Adrenal gland (tissue), 19 donors: ENCODE measurements at places on chromosomes 4 and X.

DNA sequence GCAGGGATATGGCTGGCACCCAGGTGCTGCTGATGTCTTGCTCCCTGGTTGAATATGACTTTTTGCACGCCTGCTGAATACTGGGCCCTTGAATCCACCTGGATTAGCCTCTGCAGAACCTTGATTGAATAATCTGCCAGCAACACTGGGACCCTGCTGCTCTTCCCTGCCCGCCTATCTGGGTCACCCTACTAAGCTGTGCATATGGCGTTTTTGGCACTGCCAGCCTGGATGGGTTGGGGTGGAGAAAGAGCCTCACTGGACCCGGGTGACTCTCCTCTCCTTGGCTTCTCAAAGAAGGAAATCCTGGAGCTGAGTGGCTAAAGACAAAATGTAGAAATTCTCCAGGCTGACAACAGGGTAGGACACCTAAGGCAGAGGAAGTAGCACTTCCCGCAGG, 100.0 kb downstream of the MAOA start:
- no peak for DNase-seq

DNA sequence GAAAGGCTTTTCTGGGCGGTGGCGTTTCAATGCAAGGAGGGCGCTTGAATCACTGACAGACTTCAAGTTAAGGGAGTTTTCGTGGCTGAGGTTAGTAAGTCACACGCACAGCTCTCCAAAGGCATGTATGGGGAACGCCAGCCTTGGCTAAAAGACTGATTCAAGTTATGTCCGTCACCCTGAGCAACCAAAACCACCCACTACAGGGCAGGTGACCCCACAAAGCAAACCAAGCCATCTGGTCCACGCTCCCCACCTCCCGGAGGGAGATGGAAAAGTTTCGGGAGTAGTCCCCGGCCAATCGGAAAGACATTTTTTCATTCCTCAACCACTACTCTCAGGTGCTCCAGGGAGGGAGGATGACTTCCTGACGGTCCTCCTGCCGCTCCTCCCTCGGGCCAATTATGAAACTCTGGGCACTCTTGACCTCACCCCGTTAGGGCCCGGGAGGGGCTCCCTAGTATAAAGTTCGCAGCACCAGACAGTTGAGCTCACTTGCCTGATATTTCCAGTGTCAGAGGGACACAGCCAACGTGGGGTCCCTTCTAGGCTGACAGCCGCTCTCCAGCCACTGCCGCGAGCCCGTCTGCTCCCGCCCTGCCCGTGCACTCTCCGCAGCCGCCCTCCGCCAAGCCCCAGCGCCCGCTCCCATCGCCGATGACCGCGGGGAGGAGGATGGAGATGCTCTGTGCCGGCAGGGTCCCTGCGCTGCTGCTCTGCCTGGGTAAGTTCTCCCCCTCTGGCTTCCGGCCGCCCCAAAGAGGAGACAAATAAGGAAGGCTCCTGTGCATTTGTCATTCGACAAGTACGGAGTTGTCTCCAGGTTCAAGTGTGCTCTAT, at the start of gene EREG:
Gene EREG, plus strand, starts transcription at position 494 of the 840 bp plus-strand sequence. Its CDS starts 164 bp downstream, at position 658.
- no peak for DNase-seq

DNA sequence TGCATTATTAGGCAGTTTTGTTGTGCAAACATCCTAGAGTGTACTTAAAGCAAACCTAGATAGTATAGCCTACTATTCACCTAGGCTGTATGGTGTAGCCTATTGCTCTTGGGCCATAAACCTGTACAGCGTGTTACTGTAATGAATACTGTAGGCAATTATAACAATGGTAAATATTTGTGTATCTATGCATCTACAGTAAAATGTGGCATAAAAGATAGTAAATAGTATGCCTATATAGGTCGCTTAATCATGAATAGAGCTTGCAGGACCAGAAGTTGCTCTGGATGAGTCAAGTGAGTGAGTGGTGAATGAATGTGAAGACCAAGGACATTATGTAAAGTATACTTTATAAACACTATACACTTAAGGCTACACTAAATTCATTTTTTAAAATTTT, 16.6 kb downstream of the USO1 start:
- no peak for DNase-seq

GRCh38 chr4:145348291-145348690, 133.4 kb upstream of the SMAD1 start:
- DNase-seq = no peak

DNA sequence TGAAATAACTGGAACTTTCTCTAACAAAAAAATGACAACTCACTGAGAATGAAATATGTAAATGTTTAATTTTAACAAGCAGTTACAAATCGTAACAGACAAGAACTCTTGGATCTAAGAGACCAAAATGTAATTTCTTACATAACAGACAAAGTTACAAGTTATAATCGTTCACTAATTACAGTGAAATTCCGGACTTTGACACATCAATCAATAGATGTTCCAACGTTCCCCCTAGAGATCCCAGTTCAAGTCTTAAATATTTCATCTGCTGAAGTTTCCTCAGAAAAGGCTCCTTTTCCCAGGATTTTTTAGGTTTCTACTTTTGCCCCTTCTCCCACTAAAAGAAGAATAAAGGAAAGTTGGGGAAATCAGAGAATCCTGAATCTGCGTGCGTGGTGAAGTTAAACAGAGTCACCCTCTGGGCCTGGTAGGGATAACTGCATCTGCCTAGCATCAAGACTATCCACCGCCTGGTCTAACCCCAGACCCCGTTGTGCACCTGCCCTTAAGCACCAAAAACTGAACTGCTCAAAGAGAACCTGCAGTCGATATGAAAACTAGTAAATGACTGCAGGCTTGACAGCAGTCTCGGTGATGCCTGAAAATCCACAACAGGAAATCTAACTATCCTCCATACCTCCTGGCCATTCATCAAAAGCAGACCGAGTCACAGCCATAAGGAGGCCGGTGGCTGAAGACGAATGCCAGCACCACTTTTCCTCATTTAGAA, 2.3 kb downstream of the IRF2 start:
- DNase-seq = peak; percentile 33

DNA sequence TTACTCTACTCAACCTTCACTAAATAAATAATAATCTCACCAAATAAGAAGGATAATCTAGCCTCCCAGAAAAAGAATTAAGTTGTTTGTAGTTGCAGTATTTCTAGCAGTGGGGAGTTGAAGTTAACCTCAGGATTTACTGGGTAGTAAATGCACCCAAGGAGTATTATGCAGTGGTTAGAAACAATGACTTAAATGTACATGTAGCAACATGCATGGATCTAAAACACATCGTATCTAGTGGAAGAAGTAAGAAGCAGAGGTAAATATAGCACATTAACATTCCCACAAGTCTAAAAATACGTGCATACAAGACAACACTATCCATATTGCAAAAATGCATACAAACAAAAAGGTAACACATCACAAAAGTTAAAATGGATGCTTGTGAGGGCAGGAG, 44.2 kb upstream of the SMAD1 start:
- no peak for DNase-seq

DNA sequence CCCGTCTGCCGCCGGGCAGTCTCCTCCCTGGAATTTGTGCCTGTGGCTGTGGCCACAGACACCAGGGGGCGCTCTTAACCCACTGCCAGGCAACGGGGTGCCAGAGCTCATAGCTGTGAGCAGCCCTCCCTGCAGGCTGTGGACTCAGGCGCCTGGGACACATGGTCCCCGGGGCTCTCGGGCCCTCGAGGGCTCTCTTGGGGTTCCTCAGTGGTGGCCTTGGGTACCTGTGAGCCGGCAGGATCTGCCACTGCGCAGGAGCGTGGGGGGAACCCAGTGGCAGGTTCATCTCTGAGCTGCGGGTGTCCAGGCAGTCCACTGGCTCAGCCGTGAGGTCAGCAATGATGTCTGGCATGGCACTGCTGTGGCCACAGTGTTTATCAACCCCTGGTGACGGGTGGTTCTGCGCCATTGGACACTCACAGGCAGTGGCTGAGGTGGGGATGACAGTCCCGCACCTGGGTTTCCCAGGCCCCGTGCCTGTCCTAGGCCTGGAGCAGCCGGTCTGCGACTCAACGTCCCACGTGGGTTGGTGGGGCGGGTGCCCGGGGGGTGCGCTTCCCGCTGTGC, 37.2 kb downstream of the PCGF3 start:
- DNase-seq = peak; percentile 76

GRCh38 chr4:1234811-1235292, 14.1 kb downstream of the CTBP1 start:
- DNase-seq = no peak

GRCh38 chr4:8028884-8029568, 89.4 kb upstream of the AFAP1 start:
- DNase-seq = no peak

GRCh38 chr4:184499996-184500395, 25.6 kb upstream of the IRF2 start:
- DNase-seq = no peak

DNA sequence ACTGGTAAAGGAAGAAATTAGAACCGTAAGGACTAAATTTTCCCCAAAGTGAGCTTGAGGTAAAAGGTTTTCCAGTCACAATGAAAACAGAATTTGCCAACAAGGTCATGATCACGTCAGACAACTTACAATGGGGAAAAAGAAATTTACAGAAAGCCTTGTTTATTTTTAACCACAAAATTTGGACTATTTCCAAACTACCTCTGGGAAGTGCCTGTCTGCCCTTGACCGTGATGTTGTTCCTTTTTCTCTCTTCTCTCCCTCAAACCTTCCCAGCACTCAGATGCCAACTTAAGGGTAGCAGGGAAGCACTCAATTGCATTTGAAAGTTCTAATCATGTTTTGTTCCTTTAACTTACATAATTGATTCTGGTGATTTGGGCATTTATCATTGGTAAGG, 32.5 kb downstream of the MEPE start:
- DNase-seq = no peak

DNA sequence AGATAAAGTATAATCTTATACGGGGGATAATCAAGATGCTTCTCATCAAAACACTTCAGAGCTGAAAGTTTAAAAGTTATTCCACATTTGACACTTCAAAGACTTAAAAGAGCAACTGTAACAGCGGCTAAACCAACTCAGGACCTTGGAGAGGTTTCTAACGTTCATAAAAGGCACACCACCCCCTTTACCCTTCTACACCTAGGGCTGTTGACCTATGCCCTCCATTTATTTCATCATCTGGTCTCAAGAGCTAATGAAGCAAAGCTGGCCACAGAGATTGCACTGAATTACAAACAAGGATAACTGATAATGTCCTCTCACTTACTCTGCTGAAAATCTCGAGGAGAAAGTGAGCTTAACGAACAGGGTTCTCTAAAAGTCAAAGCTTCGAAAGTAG, 1.1 kb upstream of the RPS6KA6 start:
- DNase-seq = no peak

DNA sequence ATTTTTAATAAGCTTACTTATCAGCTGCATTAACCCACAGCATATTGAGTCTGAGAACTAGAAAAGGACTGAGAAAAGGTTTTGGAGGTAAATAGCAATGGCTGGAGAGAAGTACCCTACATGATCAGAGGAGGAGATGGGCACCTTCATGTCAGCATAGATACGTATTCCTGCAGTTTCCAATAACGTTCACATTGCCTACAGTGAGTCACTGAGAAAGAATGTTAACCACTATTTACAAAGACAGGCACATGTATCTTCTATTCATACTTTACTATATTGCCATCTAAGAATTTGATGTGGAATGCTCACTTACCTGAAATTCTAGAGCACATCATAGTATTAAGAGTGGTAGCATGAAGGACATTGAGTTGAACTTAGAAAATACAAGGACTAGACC, 92.5 kb downstream of the TLL1 start:
- no peak for DNase-seq

DNA sequence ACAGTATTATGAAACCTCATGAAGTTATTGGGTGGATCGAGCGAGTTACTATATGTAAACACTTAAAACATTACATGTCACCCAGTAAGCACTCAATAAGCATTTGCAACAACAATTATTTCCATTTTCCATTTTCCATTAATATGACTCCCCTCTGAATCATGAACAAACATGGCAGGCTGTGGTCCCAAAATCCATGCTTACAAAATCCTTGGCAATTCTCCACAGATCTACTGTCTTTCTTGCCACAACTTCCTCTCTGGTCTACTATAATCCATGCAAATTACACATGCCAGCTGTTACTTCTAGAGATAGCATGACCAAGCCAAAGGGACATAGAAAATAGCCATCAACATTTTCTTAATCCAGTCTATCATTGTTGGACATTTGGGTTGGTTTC, 22.0 kb downstream of the ASB11 start:
- DNase-seq = no peak

GRCh38 chrX:106039920-106040319, 1.4 kb upstream of the SERPINA7 start:
- DNase-seq = peak; percentile 49

- no peak for DNase-seq
Measured at GRCh38 chrX:131894995-131895394, 128.1 kb upstream of the STK26 start.
